Activated naive CD8-positive, alpha-beta T cell treated with anti-CD3 and anti-CD28 coated beads, Interleukin-2, amount 10 ng/mL, durations not matched to agents 7 days and 5 days (primary cell): ENCODE measurements at places on chromosomes 11 and 22. TPM values are rescaled to one million over a fixed set of nuclear protein-coding genes. Genes with fewer than 3 reads are reported as not detected.

DNA sequence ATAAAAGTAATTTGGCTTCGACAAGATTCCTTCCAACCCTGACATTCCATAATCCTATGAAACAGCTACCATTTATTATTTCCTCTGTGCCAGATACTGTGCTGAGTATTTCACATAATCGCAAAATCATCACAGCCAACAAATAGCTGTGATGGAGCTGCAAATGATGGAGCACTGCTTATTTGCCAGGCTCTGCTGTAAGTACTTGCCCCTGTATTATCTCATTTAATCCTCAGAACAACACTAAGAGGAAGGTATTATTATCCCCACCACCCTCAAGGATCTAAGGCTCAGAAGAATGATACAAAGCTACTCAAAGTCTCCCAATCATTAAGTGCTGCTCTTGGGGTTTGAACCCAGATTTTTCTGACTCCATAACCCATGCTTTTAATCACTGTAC is 145.5 kb downstream of the CCDC34 start:
- H3K4me1 ChIP-seq = no peaks in the 10 kb centered on the region
- no peaks in the 10 kb centered on the region for H3K27me3 ChIP-seq
- no peak overlapping the region for H3K27ac ChIP-seq
- no peak for DNase-seq
- no peak overlapping the region for H3K4me3 ChIP-seq

GRCh38 chr11:131334601-131335000 is 35.8 kb upstream of the NTM start:
- H3K4me3 ChIP-seq = no peak overlapping the region
- H3K4me1 ChIP-seq = no peaks in the 10 kb centered on the region
- no peak for DNase-seq
- H3K27me3 ChIP-seq = no peaks in the 10 kb centered on the region
- no peaks in the 10 kb centered on the region for H3K36me3 ChIP-seq

DNA sequence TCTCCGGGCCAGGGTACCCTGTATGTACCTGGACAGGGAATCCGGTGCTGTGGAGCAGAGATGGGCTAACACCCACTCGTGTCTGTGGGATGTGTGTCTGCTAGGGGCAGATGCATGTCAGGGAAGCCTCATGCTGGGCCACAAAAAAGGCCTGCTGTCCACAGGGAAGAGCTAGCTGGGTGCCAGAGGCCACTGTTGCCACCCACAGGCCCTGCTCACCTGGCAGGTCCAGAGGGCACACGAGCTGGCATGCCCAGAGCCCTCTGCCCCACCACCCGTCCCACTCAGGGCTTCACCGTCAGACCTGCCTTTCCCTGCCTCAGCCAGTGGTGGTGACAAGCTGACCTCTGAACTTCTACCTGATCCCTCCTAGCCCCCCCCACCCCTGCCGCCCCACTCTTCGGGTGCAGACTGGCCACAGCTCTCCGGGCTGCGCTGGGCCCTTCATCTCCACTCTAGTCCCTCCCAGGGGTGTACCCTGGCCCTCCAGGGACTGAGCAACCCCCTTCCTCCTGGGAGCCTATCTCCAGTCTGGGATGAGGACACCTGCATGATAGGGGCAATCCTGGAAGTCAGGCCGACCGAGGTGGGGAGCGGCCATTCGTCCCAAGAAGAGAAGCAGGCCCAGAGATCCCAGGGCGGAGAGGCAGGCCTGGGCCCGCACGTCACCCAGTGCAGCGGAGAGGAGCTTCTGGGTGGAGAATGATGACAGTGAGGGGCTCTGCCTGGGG is 1.4 kb downstream of the SLC25A22 start:
- H3K27ac ChIP-seq = peak overlapping the region; percentile 95
- H3K27me3 ChIP-seq = no peaks in the 10 kb centered on the region
- no peak for DNase-seq
- H3K4me3 ChIP-seq = peak overlapping the region; percentile 98
- peaks cover 6% of the 10 kb centered on the region for H3K4me1 ChIP-seq
- H3K36me3 ChIP-seq = peaks cover 3% of the 10 kb centered on the region

The CFAP300 gene
- not detected for total RNA-seq

The C11orf24 gene
- total RNA-seq = 23.1 TPM

- no peak for DNase-seq
- H3K27ac ChIP-seq = no peak overlapping the region
- no peaks in the 10 kb centered on the region for H3K36me3 ChIP-seq
- H3K4me3 ChIP-seq = no peak overlapping the region
- peaks cover 3% of the 10 kb centered on the region for H3K27me3 ChIP-seq
- no peaks in the 10 kb centered on the region for H3K4me1 ChIP-seq
Measured at GRCh38 chr11:77204754-77205466, 76.9 kb downstream of the MYO7A start.

DNA sequence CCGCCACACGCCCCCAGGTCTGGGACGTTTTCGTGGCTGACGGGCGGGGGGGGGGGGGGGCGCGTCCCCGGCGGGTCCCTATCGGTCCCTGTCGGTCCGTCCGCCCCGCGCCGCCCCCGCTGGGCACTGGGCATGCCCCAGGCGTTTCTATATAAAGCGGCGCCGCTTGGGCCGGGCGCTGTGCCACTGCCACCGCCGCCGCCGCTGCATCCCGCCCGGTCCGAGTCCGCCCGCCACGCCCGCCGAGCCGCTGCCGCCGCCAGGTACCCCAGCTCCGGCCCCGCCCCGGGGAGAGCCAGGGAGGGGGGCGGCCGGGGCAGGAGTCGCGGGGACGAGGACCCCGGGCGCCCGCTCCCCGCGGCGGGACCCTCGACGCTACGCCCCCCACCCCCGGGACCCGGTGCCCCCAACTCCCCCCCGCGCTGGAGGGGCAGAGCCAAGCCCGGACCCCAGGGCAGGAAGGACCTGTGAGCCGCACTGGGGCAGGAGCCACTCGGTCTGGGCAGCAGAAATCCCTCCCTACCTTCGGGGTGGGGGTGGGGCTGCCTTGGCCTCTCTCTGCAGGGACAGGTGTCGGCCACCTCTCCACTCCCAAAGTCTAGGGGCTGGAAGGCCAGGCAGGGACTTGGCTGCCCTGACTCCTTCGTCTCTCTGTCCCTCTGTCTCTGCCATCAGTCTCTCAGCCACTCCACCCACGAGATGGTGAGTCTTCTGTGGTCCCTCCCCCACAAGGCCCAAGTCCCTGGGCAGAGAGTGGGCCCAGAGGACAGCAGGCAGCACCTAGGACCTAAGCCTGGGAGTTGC is at the start of gene CARNS1:
TSS of gene CARNS1 (plus strand) at position 178 of the 804 bp plus-strand sequence. CDS start at position 700, 522 bp downstream.
- peaks cover 58% of the 10 kb centered on the region for H3K4me1 ChIP-seq
- H3K36me3 ChIP-seq = no peaks in the 10 kb centered on the region
- peak within 1 kb of the TSS; percentile 83 for H3K4me3 ChIP-seq
- DNase-seq = no peak

DNA sequence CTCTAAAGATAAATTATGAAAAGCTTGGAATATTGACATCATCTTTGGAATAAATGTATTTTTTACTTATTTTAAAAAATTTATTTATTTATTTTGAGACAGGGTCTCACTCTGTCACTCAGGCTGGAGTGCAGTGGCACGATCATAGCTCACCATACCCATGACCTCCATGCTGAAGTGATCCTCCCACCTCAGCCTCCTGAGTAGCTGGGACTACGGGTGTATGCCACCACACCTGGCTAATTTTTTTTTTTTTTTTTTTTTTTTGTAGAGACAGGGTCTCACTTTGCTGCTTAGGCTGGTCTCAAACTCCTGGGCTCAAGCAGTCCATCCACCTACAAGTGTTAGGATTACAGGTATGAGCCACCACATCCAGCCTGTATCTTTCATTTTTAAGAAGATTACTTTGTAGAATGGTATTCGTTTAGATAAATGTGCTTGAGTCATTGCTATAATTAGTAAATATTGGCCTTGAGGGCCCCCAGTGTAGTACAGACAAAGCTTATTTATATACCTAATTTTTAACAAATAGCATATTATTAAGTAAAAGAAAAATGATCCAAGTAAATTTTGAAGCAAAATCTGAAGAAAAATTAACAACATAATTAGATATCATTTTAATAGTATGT is 8.5 kb downstream of the SWAP70 start:
- no peak overlapping the region for H3K27ac ChIP-seq
- H3K4me1 ChIP-seq = no peaks in the 10 kb centered on the region
- DNase-seq = no peak
- peaks cover 3% of the 10 kb centered on the region for H3K27me3 ChIP-seq
- H3K4me3 ChIP-seq = no peak overlapping the region
